ENCODE measurements at places on chromosomes 5 and 9.

DNA sequence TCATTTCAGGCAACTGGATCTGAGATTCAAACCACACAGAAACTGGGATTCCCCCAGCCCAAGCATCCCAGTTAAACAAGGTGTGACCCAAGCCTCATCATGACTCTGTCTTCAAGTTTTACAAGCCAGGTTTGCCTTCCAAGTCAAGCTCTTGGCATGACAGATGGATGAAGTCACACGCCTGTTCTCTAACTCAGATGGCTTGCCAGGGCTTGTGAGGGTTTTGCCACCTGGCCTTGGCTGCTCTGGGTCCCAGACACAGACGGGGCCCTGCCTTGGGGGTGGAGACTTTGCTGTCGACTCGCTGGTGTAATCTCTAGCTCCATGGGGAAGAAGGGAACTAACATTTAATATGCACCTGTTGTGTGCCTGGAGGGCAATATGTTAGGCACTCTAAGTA, 95.8 kb upstream of the RARS1 start:
- DNase-seq = no peak

DNA sequence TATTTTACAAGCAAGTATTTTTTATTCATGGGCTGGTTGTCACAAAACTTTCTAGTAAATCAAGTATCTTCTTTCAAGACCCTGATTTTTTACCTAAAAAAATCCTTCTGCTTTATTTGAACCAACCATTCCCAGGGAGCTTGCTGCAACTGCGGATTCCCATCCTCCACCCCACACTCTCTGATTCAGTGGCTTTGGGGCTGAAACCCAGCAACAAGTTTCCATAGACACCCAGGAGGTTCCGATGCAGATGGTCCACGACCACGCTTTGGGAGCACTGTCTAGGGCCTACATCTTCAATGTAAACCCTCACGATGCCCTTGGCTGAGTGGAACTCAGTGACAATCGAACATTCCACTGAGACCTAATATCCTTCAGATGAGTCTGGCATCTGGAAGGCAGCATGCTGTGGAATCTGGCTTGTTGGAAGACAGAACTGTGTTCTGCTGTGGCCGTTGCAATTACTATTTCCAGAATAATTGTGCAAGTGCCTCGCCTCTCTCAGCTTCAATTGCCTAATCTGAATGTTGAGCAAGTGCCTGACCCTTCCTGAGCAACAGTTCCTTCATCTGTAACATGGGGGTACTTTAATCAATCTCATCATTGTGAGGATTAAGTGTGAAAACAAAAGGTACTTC, 105.1 kb downstream of the INSYN2B start:
- DNase-seq = peak; percentile 91

- DNase-seq = peak; percentile 44
Measured at GRCh38 chr9:114386886-114387679, 699 bp downstream of the AKNA start.

DNA sequence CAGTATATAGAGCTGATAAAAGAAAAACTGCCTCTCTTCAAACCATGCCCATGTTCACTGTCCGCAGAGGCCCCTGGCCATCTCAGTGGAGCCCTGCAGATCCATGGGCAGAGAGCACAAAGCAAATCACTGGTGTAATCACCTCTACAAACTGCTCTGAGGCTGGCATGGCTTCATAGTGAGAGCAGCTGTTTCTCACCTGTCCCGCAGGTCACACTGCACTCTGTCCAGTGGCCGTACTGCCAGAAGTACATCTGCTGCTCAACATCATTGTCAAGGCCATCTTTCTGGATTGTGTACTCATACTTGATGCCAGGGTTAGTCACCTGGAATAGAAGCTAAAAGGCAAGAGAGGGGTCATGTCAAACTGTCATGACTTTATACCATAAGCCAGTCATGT, 173.3 kb downstream of the TARS1 start:
- DNase-seq = no peak

DNA sequence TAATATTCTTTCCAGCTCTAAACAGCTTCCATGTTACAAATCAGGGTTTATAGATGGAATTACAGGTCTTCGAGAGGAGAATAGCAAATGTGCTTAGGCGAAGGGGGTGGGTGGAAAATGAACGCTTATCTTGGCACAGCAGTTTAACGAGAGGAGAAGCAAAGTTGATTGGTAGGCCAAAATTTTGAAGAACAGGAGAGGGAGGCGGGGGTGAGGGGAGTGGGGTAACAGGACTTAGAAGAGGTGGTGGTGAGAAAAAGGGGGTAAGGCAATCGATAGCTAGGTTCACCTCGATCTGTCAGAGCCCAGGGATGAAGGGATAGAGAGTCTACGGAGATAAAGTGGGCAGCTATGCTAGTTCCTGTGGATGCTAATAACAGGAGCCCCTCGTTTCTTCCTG, 764 bp downstream of the ANKRA2 start:
- no peak for DNase-seq

DNA sequence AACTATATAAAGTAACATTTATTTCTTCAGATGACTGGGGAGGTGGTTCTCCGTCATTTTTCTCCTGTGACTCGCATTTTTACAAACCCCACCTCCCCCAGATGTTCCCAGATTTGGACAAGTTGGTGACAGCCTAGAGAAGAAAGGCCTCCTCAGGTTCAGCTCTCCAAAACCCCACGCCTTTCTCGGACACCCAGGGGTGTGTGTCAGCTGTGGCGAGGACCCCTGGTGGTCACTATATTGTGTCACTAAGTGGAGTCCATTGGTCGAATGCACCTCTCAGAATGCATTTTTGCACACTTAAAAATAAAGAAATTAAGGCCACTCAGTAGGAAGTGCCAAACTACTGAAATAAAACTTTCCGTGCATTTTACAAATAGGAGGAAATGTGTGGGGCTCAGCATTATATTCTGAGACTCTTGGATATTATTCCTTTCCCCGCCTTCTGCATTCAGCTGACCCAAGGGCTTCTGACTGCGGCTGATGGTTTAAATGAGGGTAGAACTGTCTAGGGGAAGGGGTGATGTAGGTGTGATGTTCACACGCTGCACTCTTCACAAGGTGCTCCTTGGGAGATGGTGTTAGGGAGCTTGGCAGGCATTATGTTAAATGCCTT, 47.6 kb downstream of the ACO1 start:
- peak; percentile 31 for DNase-seq

DNA sequence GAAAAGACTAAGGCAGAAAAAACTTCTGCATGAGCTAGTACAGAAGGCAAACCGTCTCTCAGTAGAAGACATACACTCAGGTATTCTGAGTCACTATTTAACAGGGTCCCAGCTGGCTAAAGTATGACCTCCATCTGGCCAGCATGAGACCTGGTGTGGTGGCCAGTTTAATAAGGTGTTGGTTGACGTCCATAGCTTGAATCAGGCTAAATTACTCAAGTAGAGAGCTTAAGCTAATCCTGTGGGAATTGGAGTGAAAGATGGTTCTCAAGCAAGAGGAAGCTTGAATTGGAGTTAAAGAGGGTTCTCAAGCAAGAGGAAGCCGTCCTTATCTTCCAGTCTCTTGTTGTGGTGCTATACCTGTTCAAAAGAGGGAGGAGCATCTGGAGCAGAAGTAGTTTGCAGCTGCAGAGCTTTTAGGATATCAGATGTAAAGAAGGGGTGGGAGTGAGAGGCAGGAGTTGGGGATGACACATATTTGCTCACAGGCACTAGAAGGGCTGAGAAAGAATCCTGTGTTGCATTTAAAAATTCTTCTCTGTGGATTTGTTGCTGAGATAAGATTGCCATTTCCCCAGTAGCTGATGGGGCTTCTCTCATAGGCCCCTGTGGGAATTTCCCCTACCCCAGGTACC, 136.1 kb upstream of the RUSC2 start:
- no peak for DNase-seq

GRCh38 chr9:86517475-86517874, 163.3 kb upstream of the TUT7 start:
- no peak for DNase-seq

DNA sequence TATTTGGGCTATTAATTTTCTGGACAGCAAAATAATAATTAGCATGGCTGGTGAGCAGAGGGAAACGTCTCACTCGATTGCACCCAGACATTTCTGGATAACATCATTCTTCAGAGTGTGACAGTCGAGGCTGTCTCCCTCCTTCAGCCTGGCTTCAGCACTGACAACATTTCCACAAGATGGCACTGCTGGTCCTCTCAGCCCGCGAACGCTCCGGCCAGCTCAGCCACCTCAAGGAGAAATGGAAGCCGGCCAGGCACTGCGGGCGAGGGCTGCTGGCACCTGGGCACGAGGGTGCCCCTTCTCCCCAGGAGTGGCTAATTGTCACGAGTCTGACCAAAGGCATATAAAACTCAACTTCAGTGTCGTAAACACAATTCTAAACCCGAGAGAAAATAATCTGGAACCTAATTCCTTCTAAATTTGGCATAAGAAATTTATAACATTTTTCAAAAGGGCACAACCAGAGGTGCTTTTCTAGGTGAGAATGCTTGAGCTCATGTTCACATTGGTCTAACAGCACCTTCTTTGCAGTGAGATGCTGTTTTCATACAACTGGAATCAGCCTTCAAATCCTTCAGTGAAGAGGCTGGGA, 65.9 kb downstream of the DAP start:
- peak; percentile 62 for DNase-seq

DNA sequence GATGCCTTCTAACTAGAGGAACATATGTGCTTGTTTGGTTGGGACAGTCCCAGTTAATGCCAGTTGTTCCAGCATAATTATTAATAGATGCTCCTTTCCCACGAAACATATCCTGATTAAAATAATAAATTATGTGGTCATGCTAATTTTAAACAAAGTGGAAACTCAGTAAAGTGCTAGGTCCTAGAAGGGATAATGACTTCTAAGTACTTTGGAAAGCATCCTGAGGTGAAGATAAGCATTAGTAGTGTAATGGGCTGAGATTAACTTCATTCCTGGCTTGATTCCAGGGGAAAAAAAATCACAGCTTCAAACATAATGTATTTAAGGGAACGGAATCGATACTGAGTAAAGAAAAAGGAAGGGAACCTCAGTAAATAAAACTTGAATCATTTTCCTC, 213.7 kb upstream of the SNX2 start:
- DNase-seq = no peak

GRCh38 chr5:151556806-151557205, 34.3 kb downstream of the FAT2 start:
- DNase-seq = no peak

- peak; percentile 81 for DNase-seq
Measured at GRCh38 chr9:114155263-114155994, at the start of gene COL27A1. COL27A1 (plus strand) TSS chr9:114155537; CDS start chr9:114155951, 414 bp downstream.

GRCh38 chr5:41763081-41763480, 107.1 kb downstream of the OXCT1 start:
- peak; percentile 27 for DNase-seq

DNA sequence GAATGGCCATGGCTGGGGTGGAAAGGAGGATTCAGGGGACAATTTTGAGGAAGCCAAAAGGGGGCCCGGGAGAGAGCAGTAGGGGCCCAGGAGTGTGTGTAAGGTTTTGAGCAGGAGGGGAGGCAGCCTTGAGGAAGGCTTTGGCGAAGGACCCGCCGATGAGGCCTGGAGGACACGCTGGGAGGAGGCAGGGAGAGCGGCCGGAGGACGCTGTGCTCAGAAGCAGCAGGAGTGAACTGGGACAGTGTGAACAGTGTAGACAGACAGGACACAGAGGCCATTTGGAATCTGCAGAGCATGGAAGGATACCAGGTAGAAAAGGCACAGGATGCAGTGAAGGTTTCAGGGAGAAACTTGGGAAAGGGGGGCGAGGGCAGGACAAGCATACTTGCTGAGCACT, 14.9 kb downstream of the UNC5A start:
- DNase-seq = no peak

GRCh38 chr5:68272289-68272688, 56.7 kb downstream of the PIK3R1 start:
- no peak for DNase-seq

GRCh38 chr5:170719551-170719950, 64.0 kb upstream of the GABRP start:
- no peak for DNase-seq

DNA sequence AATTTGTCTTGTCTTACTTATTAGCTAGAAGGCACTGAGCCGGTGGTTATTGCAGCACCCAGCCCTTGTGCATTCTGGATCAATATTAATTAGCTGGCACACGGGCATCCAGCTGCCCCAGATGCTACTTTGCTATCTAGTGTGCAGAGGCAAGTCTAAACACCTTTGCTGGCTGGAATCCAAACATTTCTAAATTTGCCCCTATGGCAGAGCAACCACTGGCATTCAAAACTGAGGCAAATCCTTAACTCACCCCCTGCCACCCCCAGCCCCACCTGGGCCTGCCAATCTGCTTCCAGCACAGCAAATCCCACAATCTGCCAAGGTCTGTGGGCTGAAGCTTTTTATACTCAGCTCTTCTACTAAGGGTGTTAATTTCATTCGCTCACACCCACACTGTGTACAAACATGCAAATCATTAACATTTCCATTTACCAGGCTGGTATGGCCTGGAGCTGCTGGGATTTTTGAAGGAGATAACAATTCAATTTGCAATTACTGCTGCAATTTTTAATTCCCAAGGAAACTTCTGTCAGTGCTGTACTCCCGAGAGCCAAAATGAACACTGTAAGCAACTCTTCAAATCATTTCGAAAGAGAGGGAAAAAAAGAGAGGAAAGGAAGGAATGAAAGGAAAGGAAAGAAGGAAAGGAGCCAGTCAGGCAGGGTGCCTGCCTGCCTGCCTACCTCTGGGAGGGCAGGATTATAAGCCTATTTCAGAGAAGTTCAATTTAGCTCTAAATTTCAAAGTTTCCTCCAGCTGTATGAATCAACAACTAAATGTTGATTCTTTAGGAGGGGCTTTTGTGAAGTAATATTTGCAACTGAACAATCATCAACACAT, 35.5 kb downstream of the RAPGEF1 start:
- no peak for DNase-seq

DNA sequence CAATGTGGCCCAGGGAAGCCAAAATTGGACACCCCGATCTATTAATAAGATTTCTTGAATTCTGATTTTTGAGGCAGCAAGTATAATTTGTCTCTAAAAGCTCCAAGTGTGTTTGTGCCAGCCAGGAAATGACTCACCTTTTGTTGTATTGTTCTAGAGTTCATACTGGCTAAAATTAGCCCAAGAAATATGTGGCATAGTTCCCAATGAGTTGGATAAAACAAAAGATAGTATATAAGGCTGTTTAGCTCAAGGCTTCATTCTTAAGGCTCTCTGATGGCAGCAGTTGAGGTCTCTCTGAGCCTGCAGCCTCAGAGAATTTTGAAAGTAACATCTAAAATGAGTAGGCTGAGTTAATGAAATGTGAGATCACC, 21.6 kb downstream of the HMGXB3 start:
- peak; percentile 82 for DNase-seq

DNA sequence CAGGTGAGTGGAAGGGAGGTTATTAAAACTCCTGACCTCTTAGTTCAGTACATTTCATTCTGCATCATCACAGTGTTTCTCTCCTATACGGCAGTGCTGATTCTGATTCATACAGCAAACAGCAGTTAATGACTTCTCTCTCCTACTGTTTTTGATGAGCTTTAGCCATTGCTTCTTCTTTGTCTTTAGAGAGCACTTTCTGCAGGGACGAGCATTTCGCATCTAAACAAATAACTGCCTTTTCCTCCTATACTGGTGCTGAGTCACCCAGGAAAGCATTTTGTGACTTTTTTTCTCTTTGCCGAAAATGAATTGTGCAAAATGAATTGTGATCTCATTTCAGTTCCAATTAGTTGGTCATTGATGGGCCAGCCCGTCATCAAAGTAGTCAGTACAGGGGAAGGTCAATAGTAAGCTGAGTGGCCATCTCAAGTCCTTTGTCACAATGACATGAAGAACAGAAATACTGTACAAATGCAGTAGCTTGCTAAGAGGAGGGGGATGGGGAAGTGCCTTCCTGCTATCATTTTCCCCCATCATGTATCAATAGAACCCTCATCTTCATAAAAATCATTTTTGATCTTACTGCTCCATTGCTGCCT, 98.5 kb downstream of the INSYN2B start:
- no peak for DNase-seq

- no peak for DNase-seq
Measured at GRCh38 chr9:89994988-89995613, 390.3 kb downstream of the GADD45G start.

Measured in fibroblast of gingiva (primary cell).